ENCODE measurements at places on chromosomes 2 and 18.
A peak's percentile ranks its signal among the peaks of the same experiment; 100 is the strongest.

GRCh38 chr18:59881728-59882656 is 17.8 kb upstream of the PMAIP1 start:
- DNase-seq: no peak

DNA sequence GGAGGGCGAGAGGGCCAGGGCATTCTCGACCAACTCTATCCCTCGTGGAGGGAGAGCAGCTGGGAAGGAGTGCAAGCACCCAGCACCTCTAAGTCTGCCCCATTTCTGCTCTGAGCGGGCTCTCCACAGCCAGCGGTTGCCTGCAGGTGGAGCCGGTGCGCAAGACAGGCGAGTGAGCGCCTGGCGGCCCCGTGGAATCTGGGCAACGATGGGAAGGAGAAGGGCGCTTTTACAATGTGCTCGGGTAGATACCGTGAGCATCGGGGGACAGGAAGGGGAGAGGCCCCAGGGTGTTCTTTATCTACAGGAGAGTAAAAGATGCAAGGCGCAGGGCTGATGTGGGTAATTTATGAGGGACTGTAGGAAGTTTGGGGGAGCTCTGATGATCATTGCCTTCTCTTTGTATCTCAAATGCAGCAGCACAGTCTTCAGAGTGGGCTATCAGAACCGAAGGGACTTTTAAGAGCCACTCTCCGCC is 867 bp upstream of the TTL start:
- peak; percentile 48 for DNase-seq

GRCh38 chr2:29106256-29106655 is 9.0 kb upstream of the CLIP4 start:
- no peak for DNase-seq

GRCh38 chr2:189347540-189347939 is 93.7 kb upstream of the WDR75 start:
- no peak for DNase-seq

DNA sequence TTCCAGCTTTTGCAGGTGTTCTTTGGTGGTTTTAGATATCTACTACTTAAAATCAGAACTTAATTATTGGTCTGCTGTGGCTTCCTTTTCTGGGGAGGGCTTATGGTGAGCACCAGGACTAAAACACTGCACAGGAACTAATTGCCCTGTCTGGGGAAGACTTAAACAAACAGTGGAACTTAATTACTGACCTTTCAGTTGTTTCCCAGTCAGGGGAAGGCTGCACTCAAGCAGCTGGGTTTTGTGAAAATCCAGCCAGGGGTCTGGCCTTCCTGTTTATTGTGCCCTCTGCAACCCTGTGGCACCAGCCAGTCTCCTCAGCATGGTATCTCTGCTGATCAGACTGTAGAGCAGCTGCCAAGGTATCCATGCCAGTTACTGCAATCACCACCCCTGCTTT is 398.2 kb downstream of the ADCYAP1 start:
- no peak for DNase-seq

GRCh38 chr2:212995920-212996319 is 155.5 kb downstream of the IKZF2 start:
- no peak for DNase-seq

GRCh38 chr18:12742453-12742852 is 39.6 kb downstream of the PSMG2 start:
- DNase-seq: no peak

- DNase-seq: no peak
Observed at GRCh38 chr2:209476367-209477208, 52.7 kb downstream of the MAP2 start.

Measured in esophagus squamous epithelium (tissue), 5 donors.